ENCODE measurements at places on chromosomes 1 and 21.

DNA sequence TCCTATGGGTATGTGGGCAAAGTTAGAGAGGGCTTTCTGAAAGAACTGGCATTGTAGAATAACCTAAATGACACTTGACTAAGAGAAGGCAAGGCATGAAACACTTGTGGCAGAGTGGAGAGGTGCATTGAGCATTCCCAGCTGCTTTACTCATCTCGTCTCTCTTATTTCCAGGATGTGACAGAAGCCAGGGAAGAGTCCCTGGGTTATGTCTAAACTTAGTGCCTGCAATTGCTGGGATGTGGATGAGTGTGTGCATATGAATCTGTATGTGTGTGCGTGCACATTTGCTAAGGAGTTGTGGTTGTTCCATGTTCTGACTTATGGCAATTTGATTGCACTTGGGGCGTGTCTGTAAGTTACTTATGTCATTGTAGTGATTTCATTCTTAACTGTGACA is 1326.5 kb upstream of the B3GALT2 start:
- no peak for DNase-seq

- DNase-seq, result peak; percentile 1
Observed at GRCh38 chr1:81424061-81424460, 376.7 kb upstream of the ADGRL2 start.

DNA sequence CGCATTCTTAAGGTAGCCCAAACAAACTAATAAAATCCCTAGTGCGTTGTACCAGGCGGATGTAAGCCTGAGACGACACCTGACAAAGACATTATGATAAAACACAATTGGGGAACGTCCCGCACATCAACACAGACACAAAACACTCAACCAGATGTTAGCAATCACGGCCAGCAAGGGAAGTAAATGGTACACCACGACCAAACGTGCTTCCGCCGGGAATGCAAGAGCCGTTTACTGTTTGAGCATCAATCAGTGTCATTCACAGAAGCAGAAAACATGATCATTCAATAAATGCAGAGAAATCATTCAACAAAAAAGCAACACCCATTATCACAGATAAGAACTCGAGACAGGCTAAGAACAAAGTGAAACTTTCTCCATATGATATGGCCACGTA is 49.4 kb upstream of the COL18A1 start:
- DNase-seq, result no peak

- DNase-seq, result no peak
Observed at GRCh38 chr1:88461007-88461406, 223.1 kb upstream of the PKN2 start.

- no peak for DNase-seq
Observed at GRCh38 chr1:94725566-94725965, 94.6 kb upstream of the SLC44A3 start.

GRCh38 chr1:3091334-3091733 is 22.3 kb downstream of the PRDM16 start:
- no peak for DNase-seq

- no peak for DNase-seq
Observed at GRCh38 chr1:235714205-235714897, 64.8 kb upstream of the GNG4 start.

DNA sequence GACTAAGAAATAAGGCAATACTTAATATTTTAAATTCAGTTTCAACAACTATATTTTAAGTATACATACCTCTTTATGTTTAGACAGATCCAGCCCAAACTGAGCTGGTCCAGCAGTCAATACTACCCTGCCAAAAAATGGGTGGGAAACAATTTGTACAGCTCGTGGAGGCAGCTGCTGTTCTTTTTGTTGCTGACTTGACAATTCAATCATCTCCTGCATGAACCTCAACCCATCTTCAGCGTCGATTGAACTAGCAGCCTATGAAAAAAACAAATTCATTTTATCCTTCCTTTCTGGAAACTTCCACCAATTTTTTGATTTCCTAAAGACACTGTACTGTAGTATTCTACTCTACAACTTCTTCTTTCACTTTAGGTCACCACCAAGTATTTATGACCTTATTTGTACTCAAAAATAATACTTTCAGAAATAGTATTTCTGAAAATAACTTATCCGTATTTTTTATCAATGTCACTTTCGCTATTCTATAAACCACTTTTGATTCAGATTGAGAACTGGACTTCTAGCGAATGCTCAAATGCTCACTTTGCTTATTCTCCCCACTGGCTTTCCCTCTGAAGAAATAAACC is 46.5 kb downstream of the EDEM3 start:
- DNase-seq, result no peak

- DNase-seq, result no peak
Observed at GRCh38 chr1:225896937-225897549, 8.1 kb upstream of the LEFTY1 start.

DNA sequence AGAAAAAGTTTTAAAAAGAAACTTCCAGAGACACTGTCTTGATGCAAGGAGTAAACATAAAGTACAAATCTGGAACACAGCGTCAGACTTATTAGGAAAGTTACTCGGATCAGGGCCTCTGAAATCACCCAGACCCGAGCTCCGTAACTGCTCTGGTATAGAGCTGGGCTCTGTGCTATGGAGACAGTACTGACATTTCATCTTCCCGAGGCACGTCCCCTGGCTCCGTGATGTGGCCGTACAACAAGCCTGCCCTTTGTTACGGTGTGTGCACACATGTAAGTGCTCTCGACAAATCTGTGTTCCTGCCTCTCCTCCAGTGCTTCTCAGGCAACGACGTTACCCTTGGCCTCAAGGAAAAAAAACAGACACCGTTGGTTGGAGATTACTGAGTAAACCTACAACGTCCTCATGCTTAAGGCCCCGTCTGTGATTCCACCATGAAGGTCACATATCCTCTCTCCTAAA is 107.0 kb upstream of the IRF2BP2 start:
- no peak for DNase-seq

GRCh38 chr1:37290718-37291117 is 183.7 kb upstream of the ZC3H12A start:
- no peak for DNase-seq

- DNase-seq, result no peak
Observed at GRCh38 chr1:110899458-110899843, 26.5 kb downstream of the CD53 start.

GRCh38 chr1:160047111-160047991 is 15.6 kb upstream of the PIGM start:
- no peak for DNase-seq

GRCh38 chr1:212457740-212458338 is 25.1 kb downstream of the NENF start:
- no peak for DNase-seq

GRCh38 chr1:13781907-13782633 is 82.1 kb downstream of the PRDM2 start:
- DNase-seq, result peak; percentile 50

DNA sequence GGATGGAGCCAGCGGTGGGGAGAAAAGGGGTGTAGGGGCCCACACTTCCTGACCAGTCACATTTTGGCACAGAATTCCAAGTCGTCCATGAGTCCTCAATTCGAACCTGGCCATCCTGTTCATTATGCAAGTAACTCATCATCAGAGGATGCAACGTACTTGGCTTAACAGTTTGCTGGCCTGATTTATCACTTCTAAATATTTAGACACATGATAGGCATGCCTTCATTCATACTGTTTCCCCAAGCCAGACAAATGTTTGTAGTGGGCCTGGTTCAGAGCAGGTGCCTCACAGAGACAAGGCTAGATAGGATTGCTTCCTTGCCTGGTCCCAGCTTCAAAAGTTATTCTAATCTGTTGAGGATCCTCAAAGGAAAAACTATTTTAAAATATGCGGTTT is 66.7 kb downstream of the WLS start:
- no peak for DNase-seq

- DNase-seq, result no peak
Observed at GRCh38 chr1:167184081-167184480, 36.6 kb upstream of the POU2F1 start.
